Central memory CD8-positive, alpha-beta T cell (primary cell): ENCODE measurements at places on chromosomes 3 and 15.

GRCh38 chr15:76286271-76286879 lies 24.9 kb downstream of the ETFA start:
- H3K27me3 ChIP-seq, result no peaks in the 10 kb centered on the region
- H3K36me3 ChIP-seq, result peaks cover 11% of the 10 kb centered on the region
- DNase-seq, result peak; percentile 17
- H3K27ac ChIP-seq, result peak overlapping the region; percentile 84
- H3K4me3 ChIP-seq, result peak overlapping the region; percentile 63

DNA sequence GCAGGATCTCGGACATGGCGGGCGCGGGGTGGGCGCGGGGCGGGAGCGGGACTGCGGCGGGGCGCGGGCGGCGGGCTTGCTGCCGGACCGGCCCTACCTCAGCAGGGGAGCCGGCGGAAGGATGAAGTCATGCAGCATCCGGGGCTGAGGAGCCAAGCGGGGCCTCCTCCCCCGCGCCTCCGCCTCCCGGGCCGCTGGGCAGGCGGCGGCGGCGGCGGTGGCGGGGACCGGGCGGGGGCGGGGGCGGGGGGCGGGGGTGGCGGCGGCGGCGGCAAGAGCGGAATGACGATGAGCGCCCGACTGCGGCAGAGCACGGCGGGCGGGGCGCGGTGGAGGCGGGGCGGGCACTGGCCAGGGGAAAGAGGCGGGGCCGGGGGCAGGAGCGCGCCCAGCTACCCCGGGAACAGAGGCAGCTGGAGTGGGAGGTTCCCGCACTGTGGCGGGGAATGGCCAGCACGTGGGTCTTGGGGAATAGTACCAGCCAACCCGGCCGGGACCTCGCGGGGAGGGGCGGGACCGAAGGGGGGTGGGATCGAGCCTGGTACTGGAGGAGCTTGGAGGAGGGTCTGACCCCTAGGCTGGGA lies at the start of gene CAMK2N2:
TSS of gene CAMK2N2 (minus strand) at position 284 of the 584 bp plus-strand sequence. CDS start at position 16, 268 bp downstream.
- peaks cover 9% of the 10 kb centered on the region for H3K36me3 ChIP-seq
- no peaks in the 10 kb centered on the region for H3K27me3 ChIP-seq
- peak within 1 kb of the TSS; percentile 74 for H3K4me3 ChIP-seq
- DNase-seq, result no peak

- H3K36me3 ChIP-seq, result no peaks in the 10 kb centered on the region
- H3K27me3 ChIP-seq, result no peaks in the 10 kb centered on the region
- H3K4me3 ChIP-seq, result no peak overlapping the region
- H3K27ac ChIP-seq, result no peak overlapping the region
Measured at GRCh38 chr15:55827204-55827603, 84.3 kb upstream of the PRTG start.

DNA sequence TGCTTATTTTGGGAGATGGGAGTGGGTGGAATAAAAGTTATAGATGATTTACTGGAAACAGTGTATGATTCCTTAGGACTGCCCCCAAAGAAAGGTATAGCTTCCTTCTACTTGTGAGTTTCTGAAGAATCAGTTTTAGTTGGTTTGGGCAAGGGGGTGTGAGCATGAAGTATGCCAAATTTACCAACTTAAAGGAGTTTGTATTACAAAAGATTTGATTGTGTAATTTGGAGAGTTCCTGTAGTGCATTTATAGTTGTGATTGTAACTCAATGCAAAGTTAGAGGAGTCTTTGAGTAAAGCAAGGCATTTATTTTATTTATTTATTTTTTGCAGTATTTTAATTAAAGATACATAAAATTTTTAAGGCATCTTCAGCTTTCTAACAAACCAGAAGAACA lies 42.8 kb downstream of the TSC22D2 start:
- no peak for DNase-seq
- no peak overlapping the region for H3K27ac ChIP-seq
- H3K4me1 ChIP-seq, result peaks cover 34% of the 10 kb centered on the region
- peaks cover 4% of the 10 kb centered on the region for H3K36me3 ChIP-seq

- no peaks in the 10 kb centered on the region for H3K36me3 ChIP-seq
- H3K27me3 ChIP-seq, result peaks cover 34% of the 10 kb centered on the region
- no peak for DNase-seq
- H3K27ac ChIP-seq, result no peak overlapping the region
Measured at GRCh38 chr3:124860599-124860998, 26.6 kb downstream of the ITGB5 start.

DNA sequence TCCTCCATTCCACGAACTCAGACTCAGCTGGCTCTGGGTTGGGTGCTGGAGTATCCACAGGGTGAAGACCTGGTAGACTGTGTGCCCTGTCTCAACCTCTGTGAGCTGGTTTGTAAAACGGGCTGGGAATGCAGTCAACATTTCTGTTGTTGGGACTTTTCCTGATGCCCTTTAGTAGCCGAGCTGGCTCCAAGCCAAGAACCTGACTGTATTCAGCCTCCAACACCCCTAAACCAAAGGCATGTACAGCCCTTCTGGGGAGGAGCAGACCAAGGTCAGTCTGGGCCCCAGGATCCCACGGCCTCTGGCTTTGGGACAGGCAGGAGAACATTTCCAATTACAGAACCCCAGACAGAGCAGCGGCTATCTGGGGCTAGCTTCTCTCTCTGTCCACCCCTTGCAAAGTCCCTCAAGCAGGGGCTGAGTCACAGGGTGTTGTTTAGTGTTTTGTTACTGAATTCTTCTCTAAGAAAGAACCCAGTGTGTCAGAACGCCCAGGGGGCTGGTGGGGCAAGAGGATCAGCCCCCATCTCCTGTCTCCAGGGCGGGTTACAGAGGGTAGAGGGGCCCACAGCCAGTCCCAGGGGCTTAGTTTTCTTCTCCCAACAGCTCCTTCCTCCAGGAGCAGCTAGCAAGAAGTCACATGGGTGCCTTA lies 56.8 kb upstream of the SLC6A6 start:
- DNase-seq, result no peak
- no peak overlapping the region for H3K4me3 ChIP-seq
- H3K27ac ChIP-seq, result no peak overlapping the region
- H3K27me3 ChIP-seq, result peaks cover 31% of the 10 kb centered on the region

- H3K4me1 ChIP-seq, result no peaks in the 10 kb centered on the region
- H3K27ac ChIP-seq, result no peak overlapping the region
- DNase-seq, result no peak
- H3K4me3 ChIP-seq, result no peak overlapping the region
Measured at GRCh38 chr3:3089017-3089416, 21.2 kb downstream of the IL5RA start.

DNA sequence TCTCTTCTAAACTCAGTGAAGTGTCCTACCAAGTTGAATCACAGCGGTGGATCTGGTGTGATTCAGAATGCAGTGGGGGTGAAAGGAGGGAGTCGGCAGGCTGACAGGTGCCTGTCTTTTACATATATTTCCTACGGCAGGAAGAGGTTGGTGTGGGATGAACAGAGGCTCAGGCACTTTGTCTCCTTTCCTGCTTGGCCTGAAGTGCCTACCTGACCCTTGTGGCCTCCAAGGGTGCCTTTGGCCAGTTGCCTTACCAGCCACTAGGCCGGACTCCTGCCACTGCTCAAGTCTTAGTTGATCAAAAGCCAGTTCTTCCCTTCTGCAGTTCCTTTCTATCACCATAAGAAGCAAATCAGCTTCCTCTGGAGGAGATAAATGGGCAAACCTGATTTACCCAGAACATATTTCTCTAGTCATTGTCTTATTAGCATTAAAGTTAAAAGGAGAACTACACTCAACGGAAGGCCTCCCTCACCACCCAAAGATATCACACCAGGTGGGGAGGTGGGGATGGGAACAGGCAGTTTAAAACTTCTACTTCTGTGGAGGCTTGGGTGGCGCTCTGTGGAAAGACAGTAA lies 52.1 kb downstream of the CRTC3 start:
- no peaks in the 10 kb centered on the region for H3K27me3 ChIP-seq
- no peak for DNase-seq
- peaks cover 40% of the 10 kb centered on the region for H3K4me1 ChIP-seq
- H3K36me3 ChIP-seq, result peaks cover 3% of the 10 kb centered on the region

DNA sequence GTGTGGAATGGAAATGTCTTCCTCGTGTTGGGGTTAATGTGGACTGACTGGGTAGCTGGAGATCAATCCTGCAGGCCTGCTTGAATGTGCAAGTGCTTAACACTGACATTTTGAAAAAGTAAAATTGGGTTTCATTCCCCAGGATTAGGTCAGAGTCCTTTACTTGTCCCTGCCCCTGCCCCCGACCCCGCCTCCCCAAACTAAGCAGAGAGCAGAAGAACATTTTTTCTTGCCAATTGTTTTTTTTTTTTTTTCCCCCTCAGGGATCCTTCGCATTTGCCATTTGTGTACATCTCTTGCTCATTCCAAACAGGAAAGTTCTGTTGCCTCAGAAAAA lies 147.0 kb upstream of the NR2F2 start:
- no peak for DNase-seq
- no peak overlapping the region for H3K4me3 ChIP-seq
- H3K4me1 ChIP-seq, result no peaks in the 10 kb centered on the region
- peaks cover 37% of the 10 kb centered on the region for H3K27me3 ChIP-seq

DNA sequence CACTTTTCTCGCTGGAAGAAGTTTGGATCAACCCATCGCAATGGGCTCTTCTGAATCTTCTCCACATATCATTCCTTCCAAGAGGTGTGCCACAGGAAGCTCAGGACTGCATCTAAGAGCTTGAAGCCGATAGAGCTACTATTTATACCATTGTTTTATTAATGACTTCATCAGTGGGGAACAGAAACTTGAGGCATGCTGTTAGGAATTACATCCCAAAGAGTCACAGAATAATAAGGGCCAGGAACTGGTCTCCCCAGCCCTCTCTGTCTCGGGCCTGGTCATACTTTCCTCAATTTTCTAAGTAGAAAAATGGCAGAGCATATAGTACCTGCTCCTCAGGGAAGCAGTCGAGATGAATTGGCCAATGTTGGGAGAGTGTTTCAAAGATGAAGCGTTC lies 16.9 kb upstream of the C15orf61 start:
- H3K4me3 ChIP-seq, result no peak overlapping the region
- no peak overlapping the region for H3K27ac ChIP-seq
- H3K4me1 ChIP-seq, result no peaks in the 10 kb centered on the region
- DNase-seq, result no peak
- H3K27me3 ChIP-seq, result no peaks in the 10 kb centered on the region

GRCh38 chr15:83113881-83114674 lies 6.6 kb downstream of the TM6SF1 start:
- H3K27ac ChIP-seq, result no peak overlapping the region
- H3K4me3 ChIP-seq, result no peak overlapping the region
- H3K27me3 ChIP-seq, result peaks cover 28% of the 10 kb centered on the region
- peaks cover 2% of the 10 kb centered on the region for H3K36me3 ChIP-seq

- no peak overlapping the region for H3K4me3 ChIP-seq
- H3K4me1 ChIP-seq, result peaks cover 7% of the 10 kb centered on the region
- H3K27ac ChIP-seq, result no peak overlapping the region
- H3K36me3 ChIP-seq, result no peaks in the 10 kb centered on the region
Measured at GRCh38 chr3:50405249-50405648, 45.9 kb upstream of the TMEM115 start.

DNA sequence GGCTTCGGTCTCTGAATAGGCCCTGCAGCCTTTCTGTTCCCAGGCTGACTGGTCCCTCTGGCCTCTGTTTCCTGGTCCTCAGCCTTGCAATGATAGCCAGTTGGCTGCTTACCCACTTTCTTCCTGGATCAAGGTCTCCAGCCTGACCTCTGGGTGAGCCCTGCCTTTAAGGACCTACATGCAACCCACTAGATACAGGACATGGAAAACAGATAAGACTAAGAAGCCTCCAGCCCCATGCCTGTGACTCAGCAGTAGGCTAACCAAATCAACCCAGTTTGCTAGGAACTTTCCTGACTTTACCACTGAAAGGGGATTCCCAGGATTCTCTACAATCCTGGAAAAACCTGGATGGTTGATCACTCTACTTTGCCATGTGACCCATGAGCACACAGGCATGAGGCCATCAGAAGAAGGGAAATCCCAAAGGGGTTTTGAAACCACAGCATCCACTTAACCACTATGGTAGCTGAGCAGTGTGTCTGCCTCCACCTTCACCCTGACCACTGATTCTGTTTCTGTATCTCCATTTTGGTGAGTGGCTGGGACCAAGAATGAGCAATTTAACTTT lies 188.1 kb downstream of the CHST2 start:
- no peaks in the 10 kb centered on the region for H3K27me3 ChIP-seq
- H3K27ac ChIP-seq, result no peak overlapping the region
- DNase-seq, result no peak
- H3K36me3 ChIP-seq, result no peaks in the 10 kb centered on the region
- no peaks in the 10 kb centered on the region for H3K4me1 ChIP-seq

- no peak for DNase-seq
- H3K27ac ChIP-seq, result no peak overlapping the region
- H3K4me3 ChIP-seq, result no peak overlapping the region
- no peaks in the 10 kb centered on the region for H3K4me1 ChIP-seq
Measured at GRCh38 chr3:176692966-176693785, 504.1 kb downstream of the TBL1XR1 start.

- peaks cover 25% of the 10 kb centered on the region for H3K27me3 ChIP-seq
- no peaks in the 10 kb centered on the region for H3K36me3 ChIP-seq
- H3K4me3 ChIP-seq, result no peak overlapping the region
- no peak for DNase-seq
Measured at GRCh38 chr3:100521439-100521845, 29.0 kb downstream of the TMEM45A start.

- H3K36me3 ChIP-seq, result no peaks in the 10 kb centered on the region
- no peak overlapping the region for H3K27ac ChIP-seq
- no peaks in the 10 kb centered on the region for H3K4me1 ChIP-seq
- no peak overlapping the region for H3K4me3 ChIP-seq
- H3K27me3 ChIP-seq, result no peaks in the 10 kb centered on the region
- no peak for DNase-seq
Measured at GRCh38 chr15:71792521-71792920, 17.8 kb upstream of the NR2E3 start.

- H3K4me3 ChIP-seq, result no peak overlapping the region
- H3K36me3 ChIP-seq, result peaks cover 1% of the 10 kb centered on the region
Measured at GRCh38 chr3:197593046-197593380, 37.2 kb upstream of the BDH1 start.

- no peaks in the 10 kb centered on the region for H3K4me1 ChIP-seq
- H3K27me3 ChIP-seq, result no peaks in the 10 kb centered on the region
- no peak overlapping the region for H3K27ac ChIP-seq
- DNase-seq, result peak; percentile 65
- no peak overlapping the region for H3K4me3 ChIP-seq
- H3K36me3 ChIP-seq, result peaks cover 5% of the 10 kb centered on the region
Measured at GRCh38 chr3:120795017-120795648, 52.6 kb downstream of the GTF2E1 start.

- peaks cover 5% of the 10 kb centered on the region for H3K4me1 ChIP-seq
- peaks cover 30% of the 10 kb centered on the region for H3K36me3 ChIP-seq
- H3K4me3 ChIP-seq, result no peak overlapping the region
- H3K27ac ChIP-seq, result no peak overlapping the region
- DNase-seq, result no peak
Measured at GRCh38 chr15:22871481-22872086, 33.1 kb downstream of the NIPA2 start.

GRCh38 chr3:57046101-57046765 lies 14.2 kb upstream of the SPATA12 start:
- no peak overlapping the region for H3K27ac ChIP-seq
- H3K36me3 ChIP-seq, result no peaks in the 10 kb centered on the region
- H3K27me3 ChIP-seq, result peaks cover 47% of the 10 kb centered on the region
- DNase-seq, result no peak

- H3K4me3 ChIP-seq, result no peak overlapping the region
- no peaks in the 10 kb centered on the region for H3K36me3 ChIP-seq
- peaks cover 22% of the 10 kb centered on the region for H3K27me3 ChIP-seq
- H3K4me1 ChIP-seq, result peaks cover 6% of the 10 kb centered on the region
Measured at GRCh38 chr3:12750658-12751071, 8.4 kb downstream of the TMEM40 start.

GRCh38 chr15:65904301-65904700 lies 35.0 kb downstream of the RAB11A start:
- peaks cover 5% of the 10 kb centered on the region for H3K4me1 ChIP-seq
- DNase-seq, result no peak
- H3K27me3 ChIP-seq, result no peaks in the 10 kb centered on the region
- peaks cover 8% of the 10 kb centered on the region for H3K36me3 ChIP-seq

GRCh38 chr3:101333883-101334282 lies 13.5 kb upstream of the IMPG2 start:
- no peak overlapping the region for H3K27ac ChIP-seq
- H3K4me3 ChIP-seq, result no peak overlapping the region
- H3K4me1 ChIP-seq, result no peaks in the 10 kb centered on the region
- H3K36me3 ChIP-seq, result peaks cover 29% of the 10 kb centered on the region
- DNase-seq, result no peak
- H3K27me3 ChIP-seq, result no peaks in the 10 kb centered on the region
